Epithelial cell of esophagus (primary cell): ENCODE measurements at places on chromosomes 11 and 22.

GRCh38 chr11:44426119-44426518 is 116.2 kb upstream of the ALX4 start:
- DNase-seq, result no peak

DNA sequence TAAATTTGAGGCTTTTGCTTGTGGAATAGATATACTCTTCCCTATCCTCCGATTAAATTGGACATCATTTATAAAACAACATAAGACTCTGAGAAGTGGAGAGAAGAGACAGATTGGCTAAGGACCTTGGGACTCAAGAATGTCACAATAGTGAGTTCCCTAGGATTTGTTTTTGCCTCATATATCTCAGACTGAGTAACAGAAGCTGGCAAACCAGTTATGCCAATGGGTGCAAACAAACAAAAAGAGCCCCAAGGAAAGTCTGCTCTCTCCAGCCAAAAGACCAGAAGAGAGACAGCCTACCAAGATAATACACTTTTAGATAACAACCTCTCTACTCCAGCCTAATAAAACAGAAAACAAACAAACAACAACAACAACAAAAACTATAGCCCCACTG is 28.9 kb downstream of the DEUP1 start:
- DNase-seq, result peak; percentile 18

DNA sequence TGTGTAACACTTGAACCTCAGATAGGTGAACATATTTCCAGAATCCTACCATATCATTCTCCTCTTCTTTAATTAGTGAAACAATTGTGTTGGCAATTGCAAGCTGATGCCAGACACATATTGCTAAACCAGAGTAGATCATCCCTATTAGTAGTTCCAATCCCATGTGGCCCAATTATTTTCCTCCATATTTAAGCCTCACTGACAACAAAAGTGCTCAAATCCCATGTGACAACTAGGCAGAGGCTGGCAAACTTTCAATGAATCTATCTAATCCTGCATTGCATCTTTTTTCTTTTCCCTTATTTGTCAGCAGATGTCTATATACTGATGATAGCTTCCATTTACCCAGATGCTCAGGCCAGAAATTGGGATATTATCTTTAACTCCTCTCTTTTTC is 90.4 kb downstream of the GRIA4 start:
- no peak for DNase-seq

- DNase-seq, result no peak
These were observed 6.2 kb downstream of the SCN2B start for GRCh38 chr11:118170231-118170630.

- DNase-seq, result no peak
These were observed 23.4 kb downstream of the MRPL16 start for GRCh38 chr11:59787255-59787588.

- DNase-seq, result no peak
These were observed 9.6 kb upstream of the BIRC3 start for GRCh38 chr11:102307727-102308038.

GRCh38 chr11:45371251-45372115 is 85.3 kb upstream of the SYT13 start:
- DNase-seq, result peak; percentile 63

DNA sequence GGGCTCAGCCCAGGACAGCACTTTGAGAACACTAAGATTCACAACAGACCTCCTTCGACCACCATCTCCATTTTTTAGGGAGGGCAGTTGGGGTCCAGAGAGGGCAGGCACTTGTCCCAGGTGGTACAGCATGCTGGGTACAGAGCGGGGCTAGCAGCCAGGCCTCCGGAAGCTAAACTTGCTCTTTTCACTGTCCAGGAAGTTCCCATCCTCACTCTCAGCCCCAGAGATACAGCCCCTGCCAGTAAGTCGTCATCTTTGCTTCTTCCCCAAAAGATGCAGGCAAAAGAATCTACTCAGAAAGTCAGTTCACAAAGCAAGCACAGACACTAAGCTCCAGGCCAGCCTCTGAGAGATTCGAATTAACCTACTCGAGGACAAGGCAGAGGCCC is 6.7 kb upstream of the RAB3IL1 start:
- DNase-seq, result no peak

- DNase-seq, result no peak
These were observed 224.5 kb upstream of the DDI1 start for GRCh38 chr11:103811870-103812455.

- DNase-seq, result no peak
These were observed 611.3 kb downstream of the TBC1D22A start for GRCh38 chr22:47373648-47374272.
